ENCODE measurements at places on chromosomes 1 and 21. TPM values are rescaled to one million over a fixed set of nuclear protein-coding genes. Genes with fewer than 3 reads are reported as not detected.

The NTRK1 gene
- 0.08 TPM for total RNA-seq

The KCNE2 gene
- 0.28 TPM for total RNA-seq

The VPS72 gene
- 64.0 TPM for total RNA-seq

The CSMD2 gene
- total RNA-seq: 16.6 TPM

The NPHP4 gene
- total RNA-seq: 12.4 TPM

All from GM23338 (cell line).